ENCODE measurements at places on chromosomes 12 and 14.

GRCh38 chr12:115385141-115385540 lies 701.2 kb upstream of the TBX3 start:
- DNase-seq, result no peak

DNA sequence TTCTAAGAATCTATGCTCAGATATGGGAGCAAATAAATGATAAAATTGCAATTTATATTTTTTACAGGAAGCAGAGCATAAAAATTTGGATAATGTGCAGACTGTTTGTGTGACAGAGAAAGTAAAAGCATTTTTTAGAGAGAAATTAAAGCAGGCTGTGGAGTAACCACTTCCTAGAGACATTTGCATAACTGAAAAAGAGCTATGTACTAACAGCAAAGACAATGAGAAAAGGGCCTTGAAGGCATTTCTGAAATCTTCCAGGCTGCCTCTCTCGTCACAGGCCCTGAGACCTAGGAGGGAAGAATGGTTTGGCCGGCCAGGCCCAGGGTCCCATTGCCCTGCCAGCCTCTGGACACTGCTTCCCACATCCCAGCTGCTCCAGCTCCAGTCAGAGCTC lies 247.2 kb downstream of the ALX1 start:
- no peak for DNase-seq

DNA sequence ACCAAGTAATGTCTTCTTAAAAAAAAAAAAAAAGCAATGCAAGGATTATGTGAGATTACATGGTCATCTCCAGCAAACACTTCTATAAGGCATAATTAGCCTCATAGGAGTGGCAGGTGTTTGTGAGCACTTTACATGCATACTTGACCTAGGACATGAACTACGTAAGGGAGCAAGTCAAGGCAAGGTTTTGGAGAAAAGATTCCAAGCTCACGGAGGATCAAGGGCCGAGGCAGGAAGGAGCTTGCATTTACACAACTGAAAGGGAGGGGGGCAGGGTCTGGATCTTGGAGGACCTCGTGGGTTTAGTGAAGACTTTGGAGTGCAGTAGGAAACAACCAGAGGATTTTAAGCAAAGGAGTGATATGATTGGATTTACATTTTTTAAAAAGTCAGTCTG lies 112.5 kb downstream of the CCER1 start:
- DNase-seq, result no peak

DNA sequence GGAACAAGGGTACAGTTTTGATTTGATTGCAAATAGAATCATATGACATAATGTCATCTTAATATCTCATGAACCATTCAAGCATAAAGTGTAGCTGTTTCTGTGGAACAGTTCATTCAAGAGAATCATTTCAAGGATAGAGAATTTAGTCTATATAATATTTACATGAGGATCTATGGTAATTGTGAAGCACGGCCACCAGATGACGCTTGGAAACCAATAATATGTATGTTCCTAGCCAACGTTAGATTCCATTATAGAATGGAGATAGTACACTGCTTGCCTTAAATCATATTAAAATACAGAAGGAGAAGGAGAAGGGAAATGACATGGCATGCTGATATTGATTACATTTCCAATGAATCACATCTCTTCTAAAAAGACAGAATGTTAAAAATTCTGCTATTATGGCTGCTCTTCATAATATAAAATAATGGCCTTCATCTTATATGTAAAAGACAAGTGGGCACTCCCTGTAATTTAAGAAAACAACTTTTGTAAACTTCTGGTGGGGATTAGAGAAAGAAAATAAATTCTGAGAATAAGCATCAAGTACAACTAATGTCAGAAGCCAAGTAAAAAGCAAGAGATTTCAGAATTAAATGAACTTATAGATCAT lies 351.0 kb downstream of the NAV3 start:
- no peak for DNase-seq

DNA sequence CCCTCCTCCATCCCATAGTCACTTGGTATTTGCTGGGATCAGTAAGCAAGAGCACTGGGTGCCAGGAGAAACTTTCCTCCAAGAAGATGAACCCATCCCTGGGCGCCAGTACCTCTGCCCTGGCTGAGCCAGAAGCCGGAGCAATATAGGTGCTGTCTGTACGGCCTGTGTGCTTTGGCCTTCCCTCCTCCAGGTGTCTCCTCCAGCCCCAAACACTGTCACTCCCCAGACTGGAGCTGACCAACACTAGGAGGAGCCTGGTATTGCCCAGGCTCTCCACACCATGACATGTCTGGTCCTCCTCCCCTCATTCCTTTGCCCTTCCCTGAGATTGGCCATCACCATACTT lies 4.9 kb downstream of the GSTZ1 start:
- DNase-seq, result no peak

All from uterus (tissue), 4 donors.